ENCODE measurements at places on chromosomes 11 and 22.

DNA sequence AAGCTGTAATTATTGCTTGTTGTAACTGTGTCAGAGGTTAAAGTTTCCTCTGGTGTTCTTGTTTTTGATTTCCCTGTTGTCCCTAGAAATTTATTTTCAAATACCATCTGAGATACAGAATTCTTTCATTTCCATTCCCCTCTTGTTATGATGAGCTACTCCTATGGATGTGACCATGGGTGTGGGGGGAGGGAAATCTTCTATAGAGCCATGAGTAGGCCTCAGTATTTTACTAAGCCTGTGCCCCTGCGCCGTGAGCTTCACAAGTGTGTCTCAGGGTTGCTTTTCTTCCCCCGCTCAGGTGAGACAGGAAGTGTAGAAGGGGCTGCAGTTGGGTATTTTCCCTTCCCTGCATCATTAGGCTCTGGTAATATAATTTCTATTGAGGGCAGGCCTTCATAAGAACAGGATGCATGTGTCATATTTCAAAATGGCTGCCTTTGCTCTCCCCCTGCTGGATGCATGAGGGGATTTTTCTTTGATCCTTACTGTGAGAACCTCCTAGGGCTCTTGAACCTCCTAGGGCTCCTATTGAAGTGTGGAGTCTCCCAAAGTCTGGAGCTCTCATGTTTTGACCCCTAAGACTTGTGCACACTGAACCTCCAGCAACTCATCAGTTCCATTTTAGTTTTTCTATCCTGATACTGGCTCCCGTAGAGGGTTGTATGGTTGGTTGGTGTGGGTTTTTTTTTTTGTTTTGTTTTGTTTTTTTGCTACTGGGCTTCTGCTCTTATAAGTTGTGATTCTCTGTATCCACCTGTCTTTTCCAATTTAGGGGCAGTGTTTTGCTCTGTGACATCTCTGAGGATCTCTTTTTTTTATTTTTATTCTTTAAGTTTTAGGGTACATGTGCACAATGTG lies 658.2 kb downstream of the NTM start:
- no peak for DNase-seq

GRCh38 chr22:38347181-38347943 lies 30.1 kb upstream of the CSNK1E start:
- no peak for DNase-seq

- DNase-seq = no peak
Measured at GRCh38 chr11:102572554-102573220, 42.1 kb upstream of the MMP7 start.

GRCh38 chr11:131819865-131820264 lies 449.4 kb downstream of the NTM start:
- DNase-seq = no peak

- DNase-seq = no peak
Measured at GRCh38 chr11:114282488-114282887, 13.7 kb upstream of the NNMT start.

DNA sequence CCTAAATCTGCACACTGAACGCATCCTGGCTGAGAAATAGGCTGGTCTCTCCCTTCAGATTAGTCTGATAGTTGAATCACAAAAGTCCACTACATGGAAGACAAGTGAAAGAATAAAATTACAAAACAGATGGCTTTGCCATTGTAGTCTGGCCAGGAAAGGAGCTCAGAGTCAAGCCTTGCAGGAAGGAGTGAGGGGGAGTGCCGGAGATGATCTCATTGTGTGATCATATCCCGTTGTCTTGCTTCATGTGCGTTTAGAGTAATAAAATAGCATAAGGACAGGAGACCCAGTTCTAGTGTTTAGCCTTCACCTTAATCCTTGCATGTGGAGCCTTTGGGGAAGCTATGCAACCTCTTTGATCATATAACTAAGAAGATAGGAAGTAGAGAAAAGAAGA lies 666.7 kb upstream of the RAG2 start:
- DNase-seq = no peak

DNA sequence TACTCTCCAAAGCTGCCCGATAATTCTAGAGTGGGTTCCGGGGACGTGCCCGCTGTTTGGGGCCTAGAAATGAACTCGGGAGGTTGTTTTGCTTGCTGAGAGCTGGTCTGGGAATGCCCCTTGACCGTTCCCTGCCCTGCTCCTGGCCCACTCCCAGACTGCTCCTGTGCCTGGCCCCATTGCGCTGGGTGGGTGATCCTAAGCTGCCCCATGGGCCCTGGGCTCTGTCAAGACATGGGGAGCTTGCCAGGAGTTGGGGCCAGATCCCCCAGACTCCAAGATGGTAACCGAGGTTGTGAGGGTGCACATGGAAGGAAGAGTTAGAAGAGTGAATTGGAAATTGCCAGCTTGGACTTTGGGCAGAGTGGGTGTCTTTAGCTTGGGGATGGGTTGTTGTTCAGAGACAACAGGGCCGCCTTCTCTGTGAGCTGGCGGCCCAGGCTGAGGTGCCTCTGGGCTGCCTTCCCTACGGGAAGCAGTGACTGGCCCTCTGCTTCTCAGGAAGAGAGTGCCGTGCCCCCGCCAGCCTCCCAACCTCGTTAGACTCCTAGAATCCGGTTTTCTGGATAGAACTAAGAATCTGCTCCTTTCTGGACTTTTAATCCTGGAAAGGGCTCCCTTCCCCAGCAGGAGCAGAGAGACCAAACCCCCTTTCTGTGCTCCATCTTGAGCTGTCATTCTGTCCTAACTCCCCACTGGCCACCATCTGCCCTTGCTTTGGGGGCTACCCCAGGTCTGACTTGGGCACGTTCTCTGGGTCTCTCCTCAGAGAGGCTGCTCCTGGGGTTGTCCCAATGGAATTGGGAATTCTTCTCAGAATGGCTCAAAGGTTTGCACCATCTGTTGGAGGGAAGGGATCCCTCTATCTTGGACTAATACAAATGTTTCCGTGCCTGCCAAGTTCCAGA lies 1.8 kb downstream of the ST3GAL4 start:
- DNase-seq = no peak

DNA sequence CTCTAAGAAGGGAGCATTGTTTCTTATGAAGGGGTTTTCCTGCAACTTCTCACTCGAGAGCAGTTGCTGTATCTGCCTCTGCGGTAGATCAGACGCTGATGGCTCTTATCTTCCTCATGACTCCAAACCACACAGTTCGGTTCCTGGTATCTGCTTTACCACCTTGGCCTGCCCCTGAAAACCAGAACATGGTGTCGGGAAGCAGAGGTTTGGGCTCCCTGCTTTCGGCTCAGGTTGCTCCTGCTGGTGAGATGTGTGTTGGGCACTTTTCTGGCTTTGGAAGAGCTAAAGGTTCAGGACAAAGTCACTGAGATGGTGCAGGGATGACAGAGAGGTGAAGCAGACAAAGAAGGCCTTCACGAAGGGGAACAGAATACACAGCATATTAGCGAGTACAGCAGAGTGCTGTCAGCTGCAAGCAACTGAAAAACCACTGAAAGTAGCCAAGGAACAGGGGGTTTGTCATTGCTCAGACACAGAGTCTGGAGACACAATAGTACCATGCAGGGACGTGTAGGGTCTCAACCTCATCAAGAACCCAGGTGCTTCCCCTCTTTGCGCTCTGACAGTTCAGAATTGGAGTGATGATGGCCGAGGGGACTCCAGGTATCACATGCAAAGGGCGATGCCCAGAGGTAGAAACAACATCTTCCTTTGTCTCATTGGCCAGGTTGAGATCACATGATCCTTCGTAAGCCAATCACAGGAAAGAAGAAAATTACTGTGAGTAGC lies 11.9 kb upstream of the CSF2RB start:
- DNase-seq = no peak

DNA sequence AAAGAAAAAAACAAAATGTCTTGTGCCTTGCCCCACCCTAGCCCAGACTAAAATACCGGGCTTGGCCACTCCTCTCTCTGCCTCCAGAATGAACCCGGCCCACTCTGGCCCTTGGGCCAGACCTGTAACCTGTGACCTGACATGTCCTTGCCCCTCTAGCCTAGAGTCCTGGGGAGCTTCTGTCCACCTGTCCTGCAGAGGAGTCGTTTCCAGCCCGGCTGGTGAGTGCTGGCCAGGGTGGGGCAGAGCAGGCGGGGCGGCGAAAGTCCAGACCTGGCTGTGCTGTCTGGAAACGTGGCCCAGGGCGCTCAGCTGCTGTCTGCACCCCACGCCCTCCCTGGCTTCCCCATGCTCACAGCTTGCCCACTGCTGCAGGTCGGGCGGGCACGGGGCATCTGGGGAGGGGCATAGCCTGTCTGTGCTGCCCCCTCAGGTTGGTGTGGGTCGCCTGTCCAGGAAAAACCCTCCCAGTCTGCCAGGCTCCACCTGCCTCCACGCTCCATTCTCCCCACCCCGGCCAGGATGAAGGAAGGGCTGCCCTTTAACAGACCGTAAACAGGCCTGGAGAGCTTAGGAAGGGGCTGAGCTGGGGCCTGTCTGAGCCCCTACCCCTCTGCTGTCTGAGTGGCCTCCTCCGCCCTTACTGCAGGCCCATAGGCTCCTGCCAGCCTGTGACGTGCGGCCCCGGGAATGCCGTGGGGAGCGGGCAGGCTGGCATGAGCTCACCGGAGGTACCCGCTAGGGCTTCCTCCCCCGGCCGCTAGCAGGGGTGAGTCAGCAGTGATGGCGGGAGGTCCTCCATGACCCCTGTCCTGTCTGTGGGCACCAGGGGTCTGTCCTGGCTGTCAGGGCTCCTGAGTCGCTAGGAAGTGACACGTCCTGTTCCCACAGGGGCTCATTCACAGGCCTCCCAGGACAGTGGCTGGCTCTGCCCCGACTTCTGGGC lies 1.9 kb downstream of the CD151 start:
- DNase-seq = no peak

GRCh38 chr11:127619946-127620345 lies 619.4 kb upstream of the KIRREL3 start:
- DNase-seq = no peak

- DNase-seq = no peak
Measured at GRCh38 chr11:122103726-122104125, 12.3 kb downstream of the BLID start.

GRCh38 chr22:25564320-25564978 lies at the start of gene GRK3:
Gene GRK3 (plus strand): TSS chr22:25564675. CDS start chr22:25565041, 366 bp downstream.
- no peak for DNase-seq

GRCh38 chr22:27270818-27271510 lies 530.6 kb downstream of the MN1 start:
- no peak for DNase-seq

GRCh38 chr11:111019871-111020670 lies 225.5 kb upstream of the POU2AF2 start:
- DNase-seq = no peak

Measured in NCI-H2107 (cell line).